MCF 10A (cell line): ENCODE measurements at places on chromosomes 13 and 19. TPM values are rescaled to one million over a fixed set of nuclear protein-coding genes. Genes with fewer than 3 reads are reported as not detected.
A peak's percentile ranks its signal among the peaks of the same experiment; 100 is the strongest.

DNA sequence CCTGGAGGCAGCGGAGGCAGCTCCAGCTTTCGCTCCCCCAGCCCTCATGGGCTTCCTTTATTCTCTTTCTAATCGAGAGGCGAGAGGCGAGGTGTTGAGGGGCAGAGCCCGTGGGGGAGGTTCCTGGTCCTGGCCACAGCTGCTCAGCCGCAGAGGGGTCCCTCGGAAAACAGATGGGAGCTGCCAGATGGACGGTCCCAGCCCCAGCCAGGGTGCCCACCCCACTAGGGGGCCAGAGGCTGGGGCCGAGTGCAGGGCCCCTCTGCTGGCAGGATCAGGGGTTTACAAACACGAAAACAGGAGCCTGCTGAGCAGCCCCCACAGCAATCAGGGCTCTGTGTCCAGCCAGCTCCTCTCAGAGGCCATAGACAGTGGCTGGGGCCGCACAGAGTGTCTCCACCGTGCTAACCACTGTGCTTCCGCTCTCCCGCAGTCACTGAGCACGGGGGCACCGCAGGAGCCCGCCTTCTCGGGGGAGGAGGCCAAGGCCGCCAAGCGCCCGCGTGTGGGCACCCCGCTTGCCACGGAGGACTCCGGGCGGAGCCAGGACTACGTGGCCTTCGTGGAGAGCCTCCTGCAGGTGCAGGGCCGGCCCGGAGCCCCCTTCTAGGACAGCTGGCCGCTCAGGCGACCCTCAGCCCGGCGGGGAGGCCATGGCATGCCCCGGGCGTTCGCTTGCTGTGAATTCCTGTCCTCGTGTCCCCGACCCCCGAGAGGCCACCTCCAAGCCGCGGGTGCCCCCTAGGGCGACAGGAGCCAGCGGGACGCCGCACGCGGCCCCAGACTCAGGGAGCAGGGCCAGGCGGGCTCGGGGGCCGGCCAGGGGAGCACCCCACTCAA lies 182.2 kb downstream of the KDM4B start:
- DNase-seq: no peak

Gene THSD1
- total RNA-seq: 13.3 and 16.7 TPM in 2 replicates

DNA sequence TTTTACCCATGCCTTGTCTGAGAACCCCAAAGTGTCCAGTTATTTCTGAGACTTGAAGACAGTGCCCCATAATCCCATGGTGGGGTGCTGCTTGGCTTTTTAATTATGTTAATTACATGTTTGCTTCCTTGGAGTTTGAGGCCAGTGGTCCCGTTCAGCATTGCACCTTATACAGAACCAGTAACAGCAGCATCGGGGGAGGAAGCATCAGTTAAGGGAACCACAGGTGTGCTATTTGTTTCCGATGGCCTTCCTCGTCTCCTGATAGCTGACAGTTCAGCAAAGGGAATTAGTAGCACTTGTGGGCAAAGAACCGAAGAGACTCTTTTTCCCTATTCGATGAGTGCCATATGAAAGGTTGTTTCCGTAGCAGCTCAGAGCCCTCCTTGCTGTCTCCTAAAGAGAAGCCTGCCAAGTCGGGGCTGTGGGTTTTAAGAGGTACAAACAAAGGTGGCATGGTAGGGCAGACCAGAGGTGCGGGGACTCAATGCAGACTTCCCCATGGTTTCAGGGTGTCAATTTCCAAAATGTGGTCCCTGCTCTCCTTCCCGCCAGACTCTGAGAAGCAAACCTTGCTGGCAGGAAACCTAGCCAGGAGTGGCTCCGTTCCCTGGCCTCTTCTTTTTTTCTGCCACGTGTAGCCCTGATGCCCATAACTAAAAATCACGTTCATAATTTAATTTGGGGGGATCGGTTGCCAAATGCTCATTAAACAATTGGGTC lies 225.2 kb upstream of the TSHZ3 start:
- DNase-seq: no peak

DNA sequence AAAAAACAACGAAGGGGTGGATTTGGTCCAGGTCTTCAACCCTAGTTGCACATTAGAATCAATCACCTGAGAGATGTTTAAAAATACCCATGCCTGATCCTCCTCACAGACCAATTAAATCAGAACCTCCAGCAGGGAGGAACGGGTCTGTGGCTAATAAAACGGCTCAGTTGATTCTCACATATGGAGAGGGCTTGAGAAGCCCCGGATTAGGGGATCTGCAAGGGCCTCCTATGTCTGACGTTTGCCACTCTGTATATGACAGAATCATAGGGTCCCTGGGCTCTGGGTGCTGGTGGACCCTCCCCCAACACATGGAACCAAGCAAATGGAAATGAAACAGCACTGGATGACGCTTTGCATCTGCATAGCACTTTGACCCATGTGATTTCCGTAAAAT lies 36.7 kb upstream of the C13orf42 start:
- DNase-seq: no peak

DNA sequence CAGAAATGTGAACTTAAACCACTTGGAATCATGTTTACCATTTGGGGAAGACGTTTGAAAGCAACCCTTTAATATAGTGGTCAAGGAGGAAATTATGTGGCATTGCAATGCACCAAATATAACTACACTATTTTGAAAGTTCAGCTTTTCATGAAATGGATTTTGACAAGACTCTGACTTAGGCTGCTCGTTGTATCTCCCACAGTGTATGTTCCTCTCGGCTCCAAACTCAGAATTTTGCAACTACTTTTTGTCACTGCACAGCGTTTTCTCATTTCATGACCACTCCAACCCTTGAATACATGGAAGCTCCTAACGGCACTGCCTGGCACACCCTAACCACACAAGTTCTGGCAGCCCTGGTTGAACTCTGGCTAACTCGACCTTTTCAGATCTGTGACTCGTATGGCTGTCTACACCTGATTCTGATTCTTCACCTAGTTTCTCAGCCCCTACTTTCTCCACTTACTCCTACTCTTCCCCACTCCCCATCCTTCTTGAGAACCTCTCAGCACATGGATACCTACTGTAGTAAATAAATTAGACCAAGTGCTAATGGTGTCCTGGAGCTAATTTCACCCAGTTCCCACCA lies 7.0 kb upstream of the POMP start:
- no peak for DNase-seq

- no peak for DNase-seq
These were observed 79.5 kb downstream of the MYO16 start for GRCh38 chr13:108708921-108709320.

Gene TMEM86B
- total RNA-seq: 4.2 and 4.7 TPM in 2 replicates

- DNase-seq: no peak
These were observed 10.6 kb downstream of the C19orf47 start for GRCh38 chr19:40337594-40337993.

GRCh38 chr13:79631051-79631659 lies 150.2 kb downstream of the NDFIP2 start:
- peak; percentile 98 for DNase-seq

DNA sequence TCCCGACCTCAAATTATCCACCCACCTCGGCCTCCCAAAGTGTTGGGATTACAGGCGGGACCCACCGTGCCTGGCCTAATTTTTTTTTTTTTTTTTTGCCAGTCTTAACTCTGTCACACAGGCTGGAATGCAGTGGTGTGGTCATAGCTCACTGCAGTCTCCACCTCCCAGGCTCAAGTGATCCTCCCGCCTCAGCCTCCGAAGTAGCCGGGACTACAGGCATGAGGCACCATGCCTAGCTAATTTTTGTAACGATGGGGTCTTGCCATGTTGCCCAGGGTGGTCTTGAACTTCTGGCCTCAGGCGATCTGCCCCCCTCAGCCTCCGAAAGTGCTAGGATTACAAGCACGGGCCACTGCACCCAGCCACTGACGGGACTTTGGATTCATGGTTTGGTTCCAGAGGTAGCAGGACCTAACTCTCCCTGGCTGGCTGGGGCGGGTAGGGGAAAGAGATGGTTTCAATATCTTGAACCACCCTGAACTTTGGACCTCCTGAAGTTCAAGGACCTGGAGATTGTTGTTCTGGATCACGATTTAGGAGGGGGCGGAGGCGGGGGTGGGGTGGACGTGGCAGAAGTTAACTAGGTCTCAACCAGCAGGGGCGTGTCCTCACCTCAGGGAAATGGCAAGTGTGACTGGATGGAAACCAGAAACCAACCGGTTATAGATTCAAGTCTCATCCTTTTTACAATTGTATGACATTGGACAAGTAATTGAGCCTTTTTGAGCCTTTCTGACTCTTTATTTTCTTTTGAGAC lies 40.8 kb downstream of the IER2 start:
- no peak for DNase-seq

- DNase-seq: no peak
These were observed 8.3 kb downstream of the FPR1 start for GRCh38 chr19:51743405-51743804.

GRCh38 chr19:6125571-6125989 lies 9.9 kb upstream of the ACSBG2 start:
- peak; percentile 90 for DNase-seq

Gene NPHS1
- not detected in 2 replicates for total RNA-seq

Gene FCAR
- total RNA-seq: not detected in 2 replicates

DNA sequence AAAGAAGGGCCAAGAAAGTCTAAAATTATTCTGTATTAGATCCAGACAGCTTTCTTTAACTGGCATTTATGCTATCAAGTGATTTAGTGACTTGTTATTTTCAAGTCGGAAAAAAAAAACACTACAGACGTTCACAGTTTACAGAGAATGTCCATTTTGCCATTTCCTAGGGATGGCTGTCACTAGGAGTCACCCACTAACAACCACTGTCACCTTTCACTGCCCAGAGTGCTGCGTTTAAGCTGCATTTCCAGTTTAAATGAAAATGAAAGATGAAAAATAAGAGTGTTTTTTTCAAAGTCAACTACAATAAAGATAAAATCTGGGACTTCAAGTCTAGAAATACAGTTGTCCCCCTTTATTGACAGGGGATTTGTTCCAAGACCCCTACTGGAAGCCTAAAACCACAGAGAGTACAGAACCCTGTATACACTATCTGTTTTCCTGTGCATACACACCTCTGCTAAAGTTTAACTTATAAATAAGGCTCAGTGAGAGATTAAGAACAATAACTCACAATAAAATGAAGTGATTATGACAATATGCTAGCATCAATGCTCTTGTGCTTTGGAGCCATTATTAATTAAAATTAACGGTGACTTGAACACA lies 112.5 kb downstream of the SACS start:
- no peak for DNase-seq

DNA sequence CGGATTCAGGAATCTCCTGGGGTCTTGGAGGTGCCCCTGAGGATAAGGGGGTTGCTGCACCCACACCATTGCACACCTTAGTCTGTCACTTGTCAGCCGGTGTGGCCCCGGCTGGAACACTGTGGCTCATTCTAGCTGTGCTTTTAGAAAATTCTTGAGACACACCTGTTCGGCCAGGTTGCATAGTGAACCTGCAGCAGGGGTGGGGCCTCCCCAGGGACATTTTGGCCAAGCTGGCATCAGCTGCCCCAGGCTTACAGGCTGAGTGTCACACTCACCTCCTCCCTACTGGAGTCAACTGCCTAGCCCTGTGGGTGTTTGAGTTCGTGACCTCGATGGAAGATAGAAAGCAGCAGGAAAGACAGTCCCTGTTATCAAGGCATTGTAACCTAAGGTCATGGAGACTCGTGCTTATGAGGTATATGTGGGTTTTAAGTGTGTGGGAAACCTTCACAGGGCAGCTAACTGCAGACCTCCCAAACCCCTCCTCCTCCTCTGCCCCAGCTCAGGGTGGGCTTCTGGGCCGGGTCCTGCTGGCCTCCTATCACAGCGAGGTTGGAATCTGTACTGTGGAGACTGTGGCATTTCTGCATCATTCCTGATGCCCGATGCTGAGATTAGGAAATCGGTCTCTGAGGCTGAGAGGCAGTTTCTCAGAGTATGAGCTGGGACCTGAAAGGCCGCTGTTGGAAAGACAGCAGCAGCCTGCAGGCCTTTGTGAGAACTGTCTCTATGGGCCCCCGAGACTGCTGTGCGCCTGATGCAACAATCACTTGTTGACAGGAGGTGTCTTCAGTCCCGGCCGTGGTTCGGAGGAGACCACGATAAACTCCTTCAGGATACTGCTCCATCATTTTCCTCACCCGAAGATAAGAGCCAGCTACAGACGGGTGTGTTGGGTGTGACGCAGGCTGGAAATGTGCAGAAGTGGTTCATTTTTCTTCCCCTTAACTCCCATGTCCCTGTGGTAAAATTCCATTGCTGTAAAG lies 72.2 kb downstream of the ATP11A start:
- DNase-seq: no peak

- peak; percentile 65 for DNase-seq
These were observed 60.0 kb upstream of the WDFY2 start for GRCh38 chr13:51524312-51524711.

DNA sequence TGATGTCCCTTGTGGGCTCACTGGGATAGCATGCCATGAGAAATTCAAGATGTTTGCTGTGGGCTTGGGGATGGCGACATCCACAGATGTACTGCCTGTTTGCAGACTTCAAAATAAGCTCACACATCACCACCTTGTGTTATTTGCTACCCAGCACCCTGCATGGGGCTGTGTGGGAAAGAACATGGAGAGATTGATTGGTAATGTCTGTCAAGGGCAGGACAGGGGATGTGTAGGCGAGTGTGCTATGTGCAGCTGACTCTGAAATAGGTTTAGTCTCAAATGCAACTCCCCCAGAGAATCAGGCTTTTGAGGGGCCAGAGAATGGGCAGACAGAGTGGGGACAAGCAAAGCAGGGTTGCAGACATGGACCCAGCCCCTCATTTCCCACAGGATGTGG lies 24.7 kb downstream of the PNPLA6 start:
- no peak for DNase-seq

Gene ADPRHL1
- total RNA-seq: 2.6 and 4.3 TPM in 2 replicates

Gene NCCRP1
- total RNA-seq: not detected in 2 replicates

Gene ZNF600
- total RNA-seq: 7.9 and 9.8 TPM in 2 replicates

Gene ZNF793
- not detected in 2 replicates for total RNA-seq

Gene COX7A1
- total RNA-seq: not detected in 2 replicates

DNA sequence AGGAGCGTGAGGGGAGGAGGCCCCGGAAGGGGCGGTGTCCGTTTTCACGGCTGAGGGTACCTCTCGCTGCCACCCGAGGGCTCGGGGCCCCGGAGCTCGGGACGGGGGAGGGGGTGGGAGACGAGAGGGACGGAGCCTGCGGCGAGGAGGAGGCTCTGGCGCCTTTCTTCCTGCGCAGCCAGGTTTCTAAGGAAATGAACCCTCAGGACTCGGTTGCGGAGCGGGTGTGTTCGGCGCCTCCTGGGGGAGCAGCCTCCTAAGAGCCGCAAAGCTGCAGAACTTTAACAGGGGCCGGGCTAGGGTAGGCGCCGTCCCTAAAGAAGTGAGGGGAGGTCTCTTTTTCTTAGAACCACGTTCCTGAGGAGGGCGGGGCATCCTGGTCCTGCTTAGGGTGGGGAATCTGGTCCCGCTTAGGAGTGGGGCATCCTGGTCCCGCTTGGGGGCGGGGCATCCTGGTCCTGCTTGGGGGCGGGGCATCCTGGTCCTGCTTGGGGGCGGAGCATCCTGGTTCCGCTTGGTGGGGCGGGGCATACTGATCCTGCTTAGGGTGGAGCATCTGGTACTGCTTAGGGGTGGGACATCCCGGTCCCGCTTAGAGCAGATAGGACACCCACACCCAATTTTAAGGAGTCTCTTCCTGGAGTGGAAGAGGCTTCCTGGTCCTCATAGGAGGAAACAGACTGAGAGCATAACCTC lies 6.2 kb downstream of the SYT5 start:
- DNase-seq: peak; percentile 67
